ENCODE measurements at places on chromosomes 4 and X.

DNA sequence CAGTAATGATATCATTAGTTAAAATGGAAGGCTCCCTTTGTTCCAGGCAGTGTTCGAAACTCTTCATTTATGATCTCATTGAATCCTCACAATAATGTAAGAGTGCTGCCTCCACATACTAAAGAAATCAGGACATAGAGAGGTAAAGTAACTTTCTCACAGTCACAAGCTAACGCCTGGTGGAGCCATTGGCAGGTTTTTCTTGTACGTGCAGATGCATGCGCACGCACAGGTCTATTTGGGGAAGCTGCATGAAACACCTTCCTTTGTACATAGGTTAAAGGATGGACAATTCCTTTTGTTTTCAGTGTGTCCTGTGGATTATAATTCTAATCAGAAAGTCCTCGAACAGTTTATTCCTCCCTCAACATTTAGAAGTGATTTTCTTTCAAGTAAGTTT is 176.2 kb downstream of the RAPGEF2 start:
- no peak for DNase-seq

DNA sequence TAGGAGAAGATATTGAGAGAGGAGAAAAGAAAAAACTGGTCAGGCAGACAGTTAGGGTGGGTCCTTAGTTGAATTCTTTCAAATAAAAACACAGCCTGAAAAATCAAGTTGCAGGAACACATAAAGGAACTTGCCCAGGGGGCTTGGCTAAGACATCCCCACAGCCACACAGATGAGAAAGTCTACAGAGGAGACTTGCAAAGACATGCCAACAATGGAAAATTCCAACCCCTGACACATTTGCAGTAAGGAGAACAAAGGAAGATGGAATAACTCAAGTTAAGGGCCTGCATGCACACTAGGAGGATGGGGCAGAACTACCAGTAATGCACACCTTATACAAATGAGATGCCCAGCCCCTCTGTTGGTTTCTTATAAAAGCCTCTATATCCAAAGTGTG is 197.6 kb downstream of the CPXCR1 start:
- DNase-seq = no peak

DNA sequence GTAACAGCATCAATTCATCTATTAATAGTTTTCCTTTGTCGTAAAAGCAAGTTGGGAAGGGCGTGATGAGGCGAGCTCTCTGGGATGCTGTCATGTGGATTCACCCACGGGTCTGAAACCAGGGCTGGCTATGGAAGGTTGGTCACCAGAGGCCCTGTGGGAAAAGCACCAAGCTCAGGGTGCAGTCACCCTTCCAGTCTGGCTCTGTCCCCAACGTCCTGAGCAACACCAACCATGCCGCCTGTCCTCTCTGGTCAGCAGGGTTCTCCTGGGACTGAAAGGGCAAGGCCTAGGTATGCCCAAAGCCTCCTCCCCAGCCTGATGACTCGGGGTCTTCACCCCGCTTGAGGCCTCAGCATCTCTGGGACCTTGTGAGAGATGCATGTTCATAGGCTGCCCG is 97.2 kb upstream of the MSX1 start:
- no peak for DNase-seq

DNA sequence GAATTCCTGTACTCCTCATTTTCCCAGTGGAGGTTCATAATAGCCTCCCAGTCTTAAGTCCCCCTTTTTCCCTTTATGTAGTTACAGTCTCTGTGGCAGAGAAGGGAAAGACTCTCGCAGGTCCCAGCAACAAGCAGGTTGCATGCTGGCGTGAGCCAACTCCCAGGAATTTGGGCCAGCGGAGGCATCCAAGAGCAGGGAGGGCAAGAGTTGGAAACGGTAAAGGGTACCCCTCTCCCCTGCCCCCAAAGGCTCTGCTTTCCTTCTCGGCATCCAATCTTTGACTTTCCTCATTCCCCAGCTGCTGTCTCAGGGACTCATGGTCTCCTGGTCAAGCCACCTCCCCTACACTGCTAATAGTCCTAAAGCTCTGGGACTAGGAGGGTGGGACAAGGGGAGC is 15.4 kb upstream of the HSFX2 start:
- DNase-seq = no peak

DNA sequence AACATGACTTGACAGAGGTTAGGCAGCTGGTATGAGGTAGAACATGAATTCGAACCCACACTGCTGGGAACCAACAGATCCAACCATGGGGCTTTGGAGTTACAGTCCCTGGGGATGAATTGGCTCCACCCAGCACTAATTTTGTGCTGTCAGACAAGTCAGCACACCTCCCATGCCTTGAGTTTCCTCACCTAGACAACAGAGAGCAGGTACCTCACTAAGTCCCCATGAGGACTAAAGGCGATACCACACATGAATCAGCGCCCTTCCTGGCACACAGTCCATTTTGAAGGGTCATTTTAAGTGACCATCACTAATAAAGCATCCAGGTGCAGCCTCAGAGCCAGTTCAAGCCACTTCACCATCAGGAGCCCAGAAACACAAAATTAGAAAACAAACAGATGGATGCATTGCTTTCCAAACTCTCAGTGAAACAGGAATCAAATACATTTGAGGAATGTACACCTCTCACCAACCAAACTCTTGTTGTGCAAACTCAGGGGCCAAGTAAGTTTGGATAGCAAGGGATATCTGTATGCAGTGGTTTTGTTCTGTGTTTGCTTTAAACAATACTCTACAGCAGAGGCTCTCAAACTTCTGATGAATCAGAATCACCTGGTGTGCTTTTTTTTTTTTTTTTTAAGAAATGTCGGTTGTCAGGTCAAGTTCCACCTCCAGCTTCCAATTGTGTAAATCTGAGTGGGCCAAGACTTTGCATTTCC is 10.1 kb downstream of the IDS start:
- no peak for DNase-seq

GRCh38 chr4:74311696-74312313 is 3.5 kb downstream of the EPGN start:
- peak; percentile 89 for DNase-seq

- no peak for DNase-seq
These were observed 101.9 kb downstream of the AMMECR1 start for GRCh38 chrX:110216027-110216426.

DNA sequence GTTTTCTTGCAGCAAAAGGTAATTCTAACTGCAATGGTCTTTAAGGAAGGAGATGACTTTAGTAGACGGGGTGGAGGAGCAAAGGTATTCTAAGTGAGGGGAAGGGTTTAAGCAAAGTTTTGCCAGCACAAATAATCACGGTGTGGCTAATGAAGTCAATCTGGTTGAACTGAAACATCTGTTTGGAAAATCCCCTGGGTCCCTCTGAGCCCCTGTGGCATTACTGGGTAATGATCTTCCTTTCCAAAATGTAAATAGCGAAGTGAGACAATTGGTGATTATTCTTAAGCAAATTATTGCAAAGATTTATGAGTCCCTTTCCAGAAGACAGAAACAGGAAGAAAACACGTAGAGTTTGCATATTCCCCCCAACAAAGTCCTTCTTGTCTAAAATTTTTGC is 47.2 kb downstream of the FGFBP1 start:
- DNase-seq = no peak

GRCh38 chr4:118869808-118870342 is 18.8 kb upstream of the SYNPO2 start:
- DNase-seq = no peak

DNA sequence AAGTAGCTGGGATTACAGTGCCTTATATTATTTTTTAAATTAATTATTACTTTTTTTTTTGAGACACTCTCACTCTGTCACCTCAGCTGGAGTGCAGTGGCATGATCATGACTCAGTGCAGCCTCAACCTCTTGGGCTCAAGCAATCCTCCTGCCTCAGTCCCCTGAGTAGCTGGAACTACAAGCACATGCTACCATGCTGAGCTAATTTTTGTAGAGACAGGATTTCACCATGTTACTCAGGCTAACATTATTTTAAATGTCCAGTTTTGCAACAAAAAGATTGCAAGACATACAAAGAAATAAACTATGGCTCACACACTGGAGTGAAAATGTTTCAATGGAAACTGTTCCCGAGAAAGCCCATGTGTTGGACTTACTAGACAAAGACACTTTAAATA is 59.2 kb downstream of the MND1 start:
- DNase-seq = no peak

- no peak for DNase-seq
These were observed 471.5 kb downstream of the PCDH10 start for GRCh38 chr4:133620555-133620954.

DNA sequence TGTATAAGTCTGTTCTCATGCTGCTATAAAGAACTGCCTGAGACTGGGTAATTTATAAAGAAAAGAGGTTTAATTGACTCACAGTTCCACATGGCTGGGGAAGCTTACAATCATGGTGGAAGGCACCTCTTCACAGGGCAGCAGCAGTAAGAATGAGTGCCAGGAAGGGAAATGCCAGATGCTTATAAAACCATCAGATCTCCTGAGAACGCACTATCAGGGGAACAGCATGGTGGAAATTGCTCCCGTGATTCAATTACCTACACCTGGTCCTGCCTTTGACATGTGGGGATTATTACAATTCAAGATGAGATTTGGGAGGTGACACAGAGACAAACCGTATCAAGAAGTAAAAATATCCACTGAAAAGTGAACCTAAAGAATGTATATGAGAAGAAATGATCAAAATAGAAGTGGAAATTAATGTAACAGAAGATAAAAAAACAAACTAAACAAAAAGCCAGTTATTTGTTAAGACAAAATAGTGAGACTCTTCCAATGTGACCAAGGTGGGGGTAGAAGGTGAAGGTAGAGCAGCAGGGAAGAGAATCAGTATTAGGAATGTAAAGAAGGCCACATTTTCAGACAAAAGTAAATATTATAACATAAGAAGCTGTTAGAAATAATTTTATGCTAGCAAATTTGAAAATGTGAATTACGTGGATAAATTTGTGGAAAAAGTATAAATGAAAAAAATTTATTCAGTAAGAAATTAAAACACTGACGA is 372.9 kb downstream of the NKX6-1 start:
- DNase-seq = no peak

- DNase-seq = no peak
These were observed 83.9 kb downstream of the ADRA2C start for GRCh38 chr4:3850128-3850527.

GRCh38 chr4:184531008-184531407 is 56.7 kb upstream of the IRF2 start:
- no peak for DNase-seq

GRCh38 chr4:48698029-48698971 is 81.8 kb downstream of the FRYL start:
- DNase-seq = peak; percentile 92

DNA sequence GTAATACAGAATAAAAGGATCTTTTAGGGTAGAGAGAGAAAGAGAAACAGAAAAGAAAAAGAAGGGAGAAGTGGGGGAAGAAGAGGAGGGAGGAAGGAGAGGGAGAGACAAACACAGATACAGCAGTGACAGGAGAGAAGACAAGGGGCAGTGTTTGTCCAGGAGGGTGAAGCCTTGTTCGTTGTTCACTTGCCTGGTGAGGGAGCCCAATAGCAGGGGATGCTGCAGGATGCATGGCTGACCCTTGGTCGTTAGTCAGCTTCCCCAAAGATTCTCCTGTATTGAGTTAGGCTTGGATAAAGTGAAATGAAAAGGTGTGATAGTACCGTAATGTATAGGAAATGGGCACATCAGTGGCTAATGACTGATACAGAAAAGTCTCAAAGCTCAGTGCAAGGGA is 403.7 kb downstream of the IL15 start:
- no peak for DNase-seq

GRCh38 chr4:165834116-165834515 is 38.9 kb upstream of the TLL1 start:
- DNase-seq = no peak

- peak; percentile 80 for DNase-seq
These were observed 23.8 kb upstream of the CD38 start for GRCh38 chr4:15754323-15754722.

DNA sequence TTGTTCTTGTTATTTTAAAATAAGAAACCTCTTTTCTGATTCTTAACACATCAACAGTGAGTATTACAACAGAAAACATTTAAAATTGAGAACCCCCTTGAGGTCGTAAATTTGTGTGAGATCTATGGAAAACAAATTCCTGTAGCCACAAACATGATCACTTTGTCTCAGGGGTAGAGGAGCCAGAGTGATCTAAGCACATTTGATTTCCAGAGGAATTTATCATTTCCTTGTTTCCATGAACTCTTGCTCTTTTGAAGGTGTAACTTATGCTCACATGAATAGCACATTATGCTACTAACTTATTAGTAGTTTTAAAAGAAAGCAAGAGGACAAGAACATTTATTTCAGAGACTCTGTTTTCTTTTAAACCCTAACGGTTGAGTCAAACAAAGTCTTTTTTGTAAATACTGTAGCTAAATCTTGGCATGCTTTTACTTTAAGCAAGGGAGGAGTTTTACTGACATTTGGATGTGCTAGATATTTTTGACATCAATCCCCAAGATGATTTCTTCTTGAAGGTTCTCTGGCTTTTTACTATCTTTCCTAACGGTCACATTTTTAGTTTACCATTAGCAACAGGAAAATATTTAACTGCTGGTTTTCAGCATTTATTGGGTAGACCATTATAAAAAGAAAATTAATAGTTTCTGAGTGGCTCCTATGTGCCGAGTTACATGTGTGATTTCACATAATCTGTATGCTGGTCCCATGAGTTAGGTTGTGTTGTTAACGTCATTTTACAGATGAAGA is 27.9 kb upstream of the ZCCHC12 start:
- DNase-seq = no peak

DNA sequence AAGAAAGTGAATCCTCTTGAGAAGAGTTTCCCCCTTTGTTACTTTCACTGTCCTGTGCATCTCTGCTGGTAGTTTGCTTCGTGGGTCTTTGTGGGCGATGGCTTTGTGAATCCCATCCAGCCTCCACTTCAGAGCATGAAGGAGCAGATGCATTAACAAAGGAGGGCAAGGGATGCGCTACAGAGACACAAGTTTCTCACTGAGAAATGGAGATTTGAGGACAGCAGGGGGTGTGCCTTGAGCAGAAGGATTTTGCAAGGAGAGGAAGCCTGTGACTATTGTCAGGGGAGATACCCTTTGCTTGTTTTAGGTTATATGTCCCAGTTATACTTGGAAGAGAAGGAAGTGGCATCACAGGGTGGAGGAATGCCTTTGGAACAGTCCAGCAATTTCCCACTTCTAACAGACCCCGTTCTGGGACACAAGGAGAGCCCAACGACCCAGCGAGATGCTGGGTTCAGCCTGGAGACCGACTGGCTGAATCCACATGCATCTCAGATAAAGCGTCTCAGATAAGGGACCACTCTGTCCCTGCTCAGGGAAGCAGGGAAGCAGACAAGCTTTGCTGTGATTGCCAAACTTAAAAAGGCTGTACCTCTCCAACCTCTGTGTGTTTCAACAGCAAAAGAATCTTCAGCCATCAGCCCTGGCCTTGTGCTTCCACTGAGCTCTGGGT is 314.6 kb upstream of the GATB start:
- DNase-seq = no peak

GRCh38 chr4:52712251-52713130 is 38.7 kb downstream of the ERVMER34-1 start:
- DNase-seq = peak; percentile 99

GRCh38 chr4:101339332-101339731 is 8.0 kb downstream of the PPP3CA start:
- DNase-seq = no peak

GRCh38 chr4:71860643-71861042 is 76.8 kb upstream of the GC start:
- DNase-seq = peak; percentile 3

GRCh38 chr4:101135371-101136010 is 211.8 kb downstream of the PPP3CA start:
- DNase-seq = no peak
